ENCODE measurements at places on chromosomes 1 and 21.

DNA sequence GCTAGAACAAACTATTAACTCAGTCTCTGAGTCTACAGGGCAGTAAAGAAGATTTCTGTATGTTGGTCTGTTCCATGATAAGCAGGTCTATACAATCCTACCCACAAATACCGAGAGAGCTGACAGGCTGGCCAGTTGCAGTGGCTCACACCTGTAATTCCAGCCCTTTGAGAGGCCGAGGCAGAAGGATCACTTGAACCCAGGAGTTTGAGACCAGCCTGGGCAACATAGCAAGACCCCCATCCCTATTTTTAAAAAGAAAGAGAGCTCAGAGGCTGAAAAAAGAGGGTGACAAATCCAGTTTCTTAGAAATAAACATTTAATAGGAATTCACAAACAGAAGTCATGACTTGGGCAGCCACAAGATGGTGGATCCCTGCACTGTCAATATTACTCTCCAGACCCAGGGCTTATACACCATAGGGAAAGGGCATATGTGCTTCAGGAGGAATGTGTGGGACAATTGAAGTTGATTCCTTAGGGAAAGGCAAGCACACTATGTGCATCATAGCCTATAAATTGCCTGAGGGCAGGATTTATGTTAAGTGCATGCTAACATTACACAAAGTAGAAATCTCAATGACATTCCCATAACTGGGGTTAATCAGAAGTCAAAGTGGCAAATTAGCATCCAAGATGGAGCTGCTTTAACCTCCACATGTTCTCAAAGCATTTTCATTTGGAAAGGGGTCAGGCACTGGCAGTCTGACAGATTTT is 66.8 kb downstream of the SLC16A1 start:
- DNase-seq, result no peak

DNA sequence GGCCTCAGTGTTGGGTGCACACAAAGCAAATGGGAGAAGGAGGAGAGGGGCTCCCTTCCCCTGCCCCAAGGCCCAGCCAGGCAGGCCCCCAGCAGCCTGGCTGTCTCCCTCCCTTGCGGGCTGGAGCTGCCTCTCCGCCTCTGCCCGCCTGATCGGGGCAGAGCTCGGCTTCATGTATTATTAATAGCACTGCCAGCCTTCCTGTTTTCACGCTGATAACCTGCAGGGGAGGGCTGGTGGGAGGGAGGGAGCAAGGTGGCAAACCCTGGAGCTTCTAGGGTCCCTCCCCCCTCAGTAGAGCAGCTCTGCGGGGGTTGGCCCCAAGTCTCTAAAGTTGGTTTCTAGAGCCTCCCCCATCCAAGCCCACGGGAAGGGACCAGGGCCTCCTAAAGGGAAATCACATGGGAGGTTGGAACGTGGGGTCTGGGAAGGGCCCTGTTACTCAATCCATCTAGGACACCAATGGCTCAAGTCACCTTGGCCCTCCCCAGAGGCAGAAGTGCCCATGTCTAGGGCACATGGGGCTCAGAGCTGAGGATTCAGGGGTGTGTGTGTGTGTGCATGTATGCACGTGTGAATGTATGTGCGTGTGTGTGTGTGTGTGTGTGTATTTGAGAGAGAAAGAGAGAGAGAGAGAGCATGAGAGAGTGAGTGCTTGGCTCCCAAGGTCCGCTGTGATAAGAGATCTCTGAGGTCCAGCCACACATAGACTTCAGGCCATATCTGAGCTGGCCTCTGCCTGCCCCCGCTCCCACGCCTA is 21.8 kb upstream of the POU3F1 start:
- DNase-seq, result no peak

DNA sequence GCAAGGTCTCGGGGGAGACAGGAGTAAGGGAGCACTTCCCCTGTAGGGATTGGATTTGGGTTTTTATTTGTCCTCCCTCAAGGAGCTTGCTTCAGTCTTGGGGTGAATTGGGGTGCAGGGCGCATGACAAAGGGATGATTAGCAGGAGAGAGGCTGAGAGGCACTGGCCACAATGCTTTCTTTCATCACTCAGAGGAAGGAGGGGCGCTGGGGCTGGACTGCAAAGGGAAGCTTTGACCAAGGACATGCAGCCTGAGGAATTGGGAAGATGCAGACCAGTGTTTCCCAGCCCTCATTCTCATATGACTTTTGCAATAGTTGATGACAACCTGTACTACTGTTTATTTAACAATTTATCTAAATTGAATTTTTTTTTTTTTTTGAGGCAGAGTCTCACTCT is 34.1 kb upstream of the PDPN start:
- DNase-seq, result no peak

DNA sequence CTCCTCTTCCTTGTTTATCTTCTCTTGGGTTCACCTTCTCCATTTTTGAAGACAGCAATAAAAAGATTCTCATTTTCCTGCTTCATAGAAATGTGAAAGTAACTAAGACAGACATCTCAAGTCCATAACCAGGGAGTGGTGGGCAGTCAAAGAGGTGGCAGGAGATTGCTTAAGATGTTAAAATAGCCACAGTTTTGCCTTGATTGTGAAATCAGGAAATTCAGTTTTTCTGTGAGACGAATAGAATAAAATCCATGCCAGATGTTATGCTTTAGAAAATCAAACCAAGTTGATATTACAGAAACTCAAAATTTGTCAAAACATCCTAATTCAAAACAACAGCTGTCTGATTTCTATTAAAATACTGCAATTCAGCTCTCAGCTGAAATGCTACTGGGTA is 57.2 kb downstream of the TNN start:
- DNase-seq, result no peak

GRCh38 chr1:218851586-218851985 is 322.1 kb upstream of the LYPLAL1 start:
- DNase-seq, result no peak

DNA sequence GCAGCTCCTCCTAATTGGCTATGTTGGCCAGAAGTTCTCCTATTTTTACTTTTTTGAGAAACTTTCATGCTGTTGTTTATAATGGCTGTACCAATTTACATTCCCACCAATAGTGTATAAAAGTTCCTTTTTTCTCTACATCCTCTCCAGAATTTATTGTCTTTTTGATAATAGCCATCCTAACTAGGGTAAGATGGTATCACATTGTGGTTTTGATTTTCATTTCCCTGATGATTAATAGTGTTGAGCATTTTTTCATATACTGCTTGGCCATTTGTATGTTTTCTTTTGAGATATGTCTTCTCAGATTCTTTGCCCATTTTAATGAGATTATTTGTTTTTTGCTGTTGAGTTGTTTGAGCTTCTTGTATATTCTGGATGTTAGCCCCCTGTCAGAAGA is 46.8 kb downstream of the NTMT2 start:
- DNase-seq, result no peak

DNA sequence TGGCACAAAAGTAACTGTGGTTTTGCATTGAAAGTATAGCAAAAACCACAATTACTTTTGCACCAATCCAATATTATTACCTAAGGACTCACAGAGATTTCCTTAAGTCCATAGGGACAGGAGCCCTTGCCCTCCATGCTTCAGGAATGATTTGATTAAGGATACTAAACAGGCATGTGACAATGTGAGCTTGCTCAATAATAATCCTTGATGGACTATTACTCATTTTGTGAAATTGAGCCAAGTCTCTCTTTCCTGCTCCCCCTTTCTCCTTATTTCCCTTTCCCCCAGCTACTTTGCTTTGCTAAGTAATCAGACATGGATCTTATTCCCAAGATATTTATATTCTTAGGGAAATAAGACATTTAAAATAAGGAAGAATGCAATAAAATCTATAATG is 21.6 kb upstream of the RGL1 start:
- no peak for DNase-seq

GRCh38 chr1:41495210-41495948 is 10.9 kb upstream of the EDN2 start:
- DNase-seq, result no peak

DNA sequence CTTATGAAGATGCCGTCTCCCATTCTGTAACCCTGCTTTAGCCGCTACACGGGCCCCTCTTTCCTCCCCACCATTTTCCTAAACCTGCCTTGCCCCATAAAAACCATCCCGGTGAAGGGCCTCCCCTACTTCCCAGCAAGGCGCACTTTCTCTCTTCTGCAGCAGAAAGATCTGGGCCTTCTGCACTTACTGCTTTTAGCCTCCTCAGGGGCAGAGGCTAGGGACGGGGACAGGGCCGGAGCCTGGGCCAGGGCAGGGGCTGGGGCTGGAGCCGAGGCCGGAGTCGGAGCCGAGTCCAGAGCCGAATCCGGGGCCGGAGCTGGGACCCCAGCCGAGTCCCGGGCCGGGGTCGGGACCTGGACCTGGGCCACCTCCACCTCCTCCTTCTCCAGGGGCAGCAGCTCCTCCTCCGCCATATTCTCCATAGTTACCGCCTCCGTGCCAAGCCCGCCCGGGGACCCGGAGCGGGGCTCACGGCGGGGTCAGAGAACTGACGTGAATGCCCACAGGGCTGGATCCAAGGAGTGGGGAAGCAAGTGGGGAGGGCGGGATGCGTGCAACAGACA is 382 bp downstream of the TRMT1L start:
- DNase-seq, result no peak

DNA sequence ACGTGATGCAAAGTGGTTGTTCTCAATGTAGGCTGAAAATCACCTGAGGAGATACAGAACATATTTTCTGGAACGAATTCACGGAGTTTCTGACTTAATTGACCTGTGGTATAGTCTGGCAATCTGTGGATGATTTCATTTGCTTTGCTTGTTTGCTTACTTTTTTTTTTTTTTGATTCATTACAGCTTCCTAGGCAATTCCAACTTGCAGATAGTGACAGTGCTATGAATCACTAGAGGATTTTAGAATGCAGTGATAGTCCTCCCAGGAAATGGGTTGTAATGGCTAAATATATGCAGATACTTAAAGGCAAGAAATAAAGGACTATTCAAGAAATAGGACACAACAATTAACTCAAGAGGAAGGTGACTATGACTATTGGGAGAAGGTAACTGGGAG is 1378.1 kb upstream of the PRMT6 start:
- DNase-seq, result no peak

DNA sequence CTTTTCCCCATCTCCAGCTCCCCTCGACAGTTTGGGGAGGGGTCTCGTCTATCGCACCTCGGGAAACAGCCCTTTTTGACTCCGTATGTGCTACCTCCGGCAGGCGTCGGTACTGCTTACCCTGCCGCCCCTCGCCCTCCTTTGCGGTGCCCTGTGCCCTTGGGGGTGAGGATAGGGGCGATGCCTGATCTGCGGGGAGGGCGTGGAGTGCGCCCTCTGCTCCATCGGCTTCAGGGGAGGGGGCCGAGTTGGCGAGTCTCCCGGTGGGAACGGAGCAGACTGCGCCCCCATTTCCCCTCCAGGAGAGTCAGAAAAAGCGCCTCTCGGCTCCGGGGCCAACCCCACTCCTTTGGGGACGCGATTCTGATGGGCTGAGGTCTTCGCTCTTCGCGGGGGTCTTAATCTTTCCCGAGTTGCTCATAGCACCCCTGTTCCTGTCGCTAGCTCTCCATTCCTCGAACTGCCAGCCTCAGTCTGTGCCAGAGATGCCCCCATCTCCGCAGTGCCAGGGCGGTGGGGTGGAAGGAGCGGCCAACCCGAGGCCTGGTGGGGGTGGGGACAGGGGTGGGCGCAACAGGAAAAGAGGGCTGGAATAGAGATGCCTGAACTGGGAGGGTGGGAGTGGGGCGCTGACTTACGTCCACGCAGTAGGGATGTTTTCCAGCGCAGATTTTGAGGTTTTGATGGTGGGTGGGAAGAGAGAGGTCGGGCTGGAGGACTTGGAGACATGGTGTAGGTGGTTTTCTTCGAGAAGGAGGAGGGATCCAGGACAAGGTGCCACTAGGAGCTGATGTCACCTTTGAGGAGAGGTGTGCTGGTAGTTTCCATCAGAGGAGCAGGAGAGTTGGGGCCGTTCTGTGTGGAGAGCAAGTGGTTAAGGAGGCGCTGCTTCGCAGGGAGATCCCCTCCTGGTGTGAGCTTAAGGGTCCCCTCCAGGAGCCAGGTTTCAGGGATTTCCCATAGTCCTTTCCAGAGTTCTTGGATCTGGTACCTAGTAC is 674 bp downstream of the PPFIA4 start:
- no peak for DNase-seq

- no peak for DNase-seq
Measured at GRCh38 chr1:150162862-150163706, 13.4 kb downstream of the PLEKHO1 start.

DNA sequence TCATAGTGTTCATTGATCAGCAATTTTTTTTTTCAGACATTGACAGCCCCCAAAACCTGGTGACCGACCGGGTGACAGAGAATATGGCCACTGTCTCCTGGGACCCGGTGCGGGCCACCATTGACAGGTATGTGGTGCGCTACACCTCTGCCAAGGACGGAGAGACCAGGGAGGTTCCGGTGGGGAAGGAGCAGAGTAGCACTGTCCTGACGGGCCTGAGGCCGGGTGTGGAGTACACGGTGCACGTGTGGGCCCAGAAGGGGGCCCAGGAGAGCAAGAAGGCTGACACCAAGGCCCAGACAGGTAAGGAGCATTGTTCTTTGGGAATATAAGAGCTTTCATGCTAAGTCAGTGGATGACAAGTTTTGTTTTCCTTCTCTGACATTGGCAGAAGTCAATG is 49.3 kb downstream of the TNN start:
- no peak for DNase-seq

- DNase-seq, result no peak
Measured at GRCh38 chr1:234628089-234628488, 18.1 kb upstream of the IRF2BP2 start.

DNA sequence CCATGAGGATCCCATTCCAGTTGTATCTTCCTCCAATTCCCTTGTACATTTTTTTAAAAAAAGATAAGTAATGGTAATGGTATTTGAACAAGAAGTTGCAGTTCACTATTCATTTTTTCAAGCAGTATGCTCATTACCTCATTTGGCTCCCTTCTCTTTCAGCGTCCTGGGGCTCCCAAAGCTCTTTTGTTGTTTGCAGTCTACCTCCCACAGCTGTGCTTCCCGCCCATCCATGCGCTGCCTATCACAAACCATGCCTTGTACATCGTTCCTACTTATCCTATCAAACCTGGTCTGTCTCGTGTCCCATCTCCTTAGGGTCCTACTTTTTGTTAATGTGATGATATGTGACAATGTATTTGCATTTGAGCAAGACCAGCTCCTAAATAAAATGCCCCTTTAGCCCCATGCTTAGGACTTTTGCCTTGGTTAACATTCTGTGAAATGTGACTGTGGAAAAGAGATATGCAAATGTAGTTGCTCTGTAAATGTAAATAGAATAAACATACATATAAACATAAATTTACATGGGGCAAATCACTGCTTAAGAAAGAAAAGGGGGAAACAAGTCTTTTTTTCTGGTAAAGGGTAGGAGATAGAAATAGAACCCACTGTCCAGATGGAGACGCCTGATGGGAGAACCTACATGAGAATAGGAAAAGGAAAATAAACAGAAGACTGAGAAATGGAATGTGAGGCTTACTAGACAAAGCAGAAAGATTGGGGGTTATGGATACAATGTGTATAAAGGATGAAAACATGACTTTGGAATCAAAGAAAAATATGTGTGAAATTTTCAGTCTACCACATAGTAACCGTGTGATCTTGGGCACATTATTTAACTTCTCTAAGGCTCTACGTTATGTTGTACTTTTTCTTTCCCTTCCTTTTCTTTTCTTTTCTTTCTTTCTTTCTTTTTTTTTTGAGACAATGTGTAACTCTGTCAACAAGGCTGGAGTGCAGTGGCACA is 59.8 kb upstream of the PLXNA2 start:
- no peak for DNase-seq
